ENCODE measurements at places on chromosomes 4 and X. TPM values are rescaled to one million over a fixed set of nuclear protein-coding genes. Genes with fewer than 3 reads are reported as not detected.

FAM9C gene
- total RNA-seq, result 0.25 TPM

SMR3B gene
- not detected for total RNA-seq

LRP2BP gene
- not detected for total RNA-seq

TRIM61 gene
- 0.27 TPM for total RNA-seq

DNA sequence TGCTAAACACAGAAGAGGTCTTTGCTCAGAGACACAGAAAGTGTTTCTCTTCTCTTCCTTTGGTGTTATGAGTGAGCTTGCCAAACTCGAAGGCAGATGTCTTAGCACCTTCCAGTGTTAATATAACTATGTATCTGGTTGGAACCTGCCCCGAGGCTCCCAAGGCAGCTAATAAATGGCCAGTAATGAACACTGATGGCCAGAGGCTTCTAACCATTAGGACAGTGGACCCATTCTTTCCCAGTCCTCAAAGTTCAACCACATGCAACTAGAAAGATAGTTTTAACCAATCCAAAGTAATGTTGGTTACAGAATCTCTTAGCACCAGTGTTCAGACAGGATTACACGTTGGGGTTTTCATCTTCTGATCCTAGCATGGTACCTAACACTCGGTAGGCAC lies 42.7 kb upstream of the JADE1 start:
- no peak for DNase-seq

GRCh38 chr4:10124167-10124930 lies 7.8 kb upstream of the WDR1 start:
- no peak for DNase-seq

DNA sequence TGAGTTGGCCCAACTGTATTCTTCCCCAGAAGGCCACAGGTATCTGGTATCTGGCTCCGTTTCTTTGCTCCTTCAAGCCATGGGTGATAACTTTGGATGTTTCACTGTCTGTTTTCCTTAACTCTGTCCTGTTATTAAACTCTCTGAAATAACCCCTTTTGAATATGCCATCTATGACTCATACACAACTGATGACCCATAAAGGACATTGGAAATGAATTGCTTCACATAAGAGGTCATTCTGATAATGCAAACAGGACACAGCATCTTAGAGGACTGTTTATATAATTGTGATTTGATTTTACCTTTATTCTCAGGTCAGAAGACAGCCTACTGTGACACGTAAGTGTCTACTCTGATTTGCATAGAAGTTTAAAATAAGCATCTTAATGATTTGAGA lies 227.7 kb downstream of the VEGFC start:
- DNase-seq, result no peak

DNA sequence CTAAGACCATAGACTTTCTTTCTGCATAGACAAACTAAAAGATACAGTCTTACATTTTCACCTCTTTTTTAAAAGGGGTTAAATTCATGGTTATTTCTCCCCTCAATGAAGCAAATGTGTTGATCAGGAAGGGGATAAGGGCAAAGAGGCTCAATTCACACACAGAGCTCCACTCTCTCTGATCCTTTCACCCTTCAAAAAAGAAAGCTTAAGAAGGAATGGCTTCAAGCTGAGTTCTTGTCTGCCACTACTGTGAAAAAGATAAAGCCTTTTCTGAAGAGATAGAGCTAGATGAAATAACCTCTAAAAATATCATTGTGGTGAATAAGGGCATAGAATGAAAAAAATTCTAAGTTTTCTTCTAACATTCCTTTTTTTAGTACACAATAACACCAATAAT lies 28.3 kb downstream of the SEPSECS start:
- no peak for DNase-seq

- no peak for DNase-seq
These were observed 111.6 kb downstream of the MAGEB17 start for GRCh38 chrX:16278927-16279326.

- no peak for DNase-seq
These were observed 1624.8 kb upstream of the TENM3 start for GRCh38 chr4:180618396-180618795.

RS1 gene
- total RNA-seq, result not detected

ABLIM2 gene
- 3.8 TPM for total RNA-seq

DNA sequence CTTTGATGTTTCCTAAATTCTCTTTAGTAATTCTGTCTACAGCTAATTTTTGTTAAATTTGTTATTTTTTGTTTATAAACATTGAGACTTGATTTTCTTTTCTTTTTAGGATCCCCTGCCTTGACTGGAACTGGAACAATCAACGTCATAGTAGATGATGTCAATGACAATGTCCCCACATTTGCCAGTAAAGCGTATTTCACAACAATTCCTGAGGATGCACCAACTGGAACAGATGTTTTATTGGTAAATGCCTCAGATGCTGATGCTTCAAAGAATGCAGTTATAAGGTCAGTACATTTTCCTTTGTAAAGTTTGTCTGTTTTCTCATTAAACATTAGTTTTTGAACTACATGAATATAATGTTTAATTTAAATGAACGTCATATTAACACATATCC lies 119.4 kb downstream of the FAT4 start:
- no peak for DNase-seq

DNA sequence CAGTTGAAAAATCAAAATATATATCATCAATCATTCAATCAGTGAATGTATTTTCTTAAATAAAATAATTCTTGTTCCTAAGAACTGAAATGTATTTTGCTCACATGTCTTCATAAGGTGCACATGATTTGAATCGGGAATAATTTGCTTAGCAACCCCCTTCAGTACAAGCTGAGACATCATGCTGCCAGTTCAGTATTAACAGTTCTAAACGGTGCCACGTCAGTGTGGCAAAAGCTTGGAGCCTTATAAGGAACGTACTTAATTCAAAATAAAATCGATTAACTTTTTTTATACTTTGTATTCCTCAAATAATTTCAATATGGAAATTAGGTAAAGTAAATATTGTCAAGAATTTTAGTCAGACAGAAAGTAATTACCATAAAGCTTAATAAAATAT lies 287.9 kb downstream of the CCSER1 start:
- no peak for DNase-seq

GRCh38 chrX:22389556-22390179 lies 117.0 kb downstream of the CBLL2 start:
- DNase-seq, result no peak

GRCh38 chr4:43855283-43855682 lies 593.3 kb downstream of the KCTD8 start:
- DNase-seq, result no peak

GRCh38 chrX:111159232-111159631 lies 63.2 kb downstream of the PAK3 start:
- no peak for DNase-seq

SLC4A4 gene
- total RNA-seq, result 3.9 TPM

PNCK gene
- total RNA-seq, result 9.4 TPM

DNA sequence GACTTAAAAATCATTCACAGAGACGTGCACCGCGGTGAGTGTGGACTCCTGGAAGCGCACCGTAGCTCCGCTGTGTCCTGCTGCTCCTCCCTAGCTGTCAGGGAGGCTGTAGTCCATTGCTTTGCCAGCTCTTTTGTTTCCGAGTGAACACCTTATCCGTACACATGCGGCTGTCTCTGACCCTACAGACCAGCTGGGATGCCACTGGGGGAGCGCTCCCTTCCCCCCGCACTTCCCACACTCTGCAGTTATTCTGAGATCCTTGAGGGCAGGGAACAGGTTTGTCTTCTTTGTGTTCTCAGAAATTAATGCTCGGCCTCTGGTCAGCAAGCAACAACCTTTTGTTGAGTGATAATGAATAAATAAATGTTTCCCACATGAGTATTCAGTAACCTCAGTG lies 33.7 kb upstream of the MSANTD1 start:
- DNase-seq, result no peak

SPANXB1 gene
- total RNA-seq, result not detected

DNA sequence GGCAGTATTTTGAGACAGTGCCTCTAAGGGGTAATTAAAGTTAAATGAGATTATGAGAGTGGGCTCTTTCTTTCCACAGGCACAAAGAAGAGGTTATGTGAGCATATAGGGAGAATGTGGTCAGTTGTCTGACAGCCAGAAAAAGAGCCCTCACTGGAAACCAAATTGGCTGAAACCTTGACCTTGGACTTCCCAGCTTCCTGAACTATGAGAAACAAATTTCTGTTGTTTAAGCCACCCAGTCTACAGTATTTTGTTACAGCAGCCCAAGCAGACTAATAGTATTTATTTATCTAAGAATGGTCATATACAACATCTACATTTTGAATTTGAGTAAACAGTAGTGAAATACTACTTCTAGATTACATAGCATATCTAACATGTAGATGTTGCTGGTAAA lies 473.8 kb downstream of the IL15 start:
- DNase-seq, result no peak

All from neural crest cell (in vitro differentiated cells).